Caki2 (cell line): ENCODE measurements at places on chromosomes 7 and 10. TPM values are rescaled to one million over a fixed set of nuclear protein-coding genes. Genes with fewer than 3 reads are reported as not detected.

GRCh38 chr10:97582169-97582568, 2.0 kb upstream of the HOGA1 start:
- DNase-seq: no peak

GRCh38 chr7:94529516-94529915, 19.9 kb downstream of the CASD1 start:
- no peak for DNase-seq

GRCh38 chr7:26648554-26648953, 215.8 kb downstream of the SKAP2 start:
- DNase-seq: peak; percentile 80

DNA sequence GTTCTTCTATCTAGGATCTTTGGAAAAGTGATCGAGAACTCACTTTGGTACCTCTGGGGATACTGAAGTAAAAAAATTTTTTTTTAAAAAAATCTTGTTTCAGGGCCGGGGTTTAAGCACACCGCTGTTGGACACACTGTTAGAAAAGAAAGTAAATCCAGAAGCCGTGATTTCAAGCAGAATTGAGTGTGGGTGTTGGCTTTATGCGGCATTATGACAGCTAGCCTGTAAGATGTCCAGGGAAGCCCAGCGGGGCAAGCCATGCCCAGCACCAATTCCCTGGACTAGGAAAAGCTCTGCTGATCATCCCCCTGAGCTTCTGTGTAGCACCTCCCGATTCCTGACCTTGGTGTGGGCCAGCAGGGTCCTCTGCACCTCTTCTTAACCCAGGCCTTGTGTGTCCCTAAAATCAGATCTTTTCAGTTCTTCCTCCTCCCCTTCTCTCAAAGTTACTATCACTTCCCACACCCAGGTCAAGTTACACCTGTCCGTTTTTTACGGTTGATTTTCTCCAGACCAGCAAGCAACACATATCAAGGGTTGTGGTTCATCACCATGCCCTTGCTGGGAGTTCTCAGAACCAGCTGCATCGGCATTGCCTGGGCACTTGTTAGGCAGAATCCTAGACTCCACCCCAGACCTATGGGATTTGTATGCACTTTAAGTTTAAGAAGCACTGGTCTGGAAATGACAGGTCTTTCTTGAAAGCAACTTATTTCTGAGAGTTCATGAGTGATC, 205.3 kb downstream of the TAX1BP1 start:
- DNase-seq: no peak

DNA sequence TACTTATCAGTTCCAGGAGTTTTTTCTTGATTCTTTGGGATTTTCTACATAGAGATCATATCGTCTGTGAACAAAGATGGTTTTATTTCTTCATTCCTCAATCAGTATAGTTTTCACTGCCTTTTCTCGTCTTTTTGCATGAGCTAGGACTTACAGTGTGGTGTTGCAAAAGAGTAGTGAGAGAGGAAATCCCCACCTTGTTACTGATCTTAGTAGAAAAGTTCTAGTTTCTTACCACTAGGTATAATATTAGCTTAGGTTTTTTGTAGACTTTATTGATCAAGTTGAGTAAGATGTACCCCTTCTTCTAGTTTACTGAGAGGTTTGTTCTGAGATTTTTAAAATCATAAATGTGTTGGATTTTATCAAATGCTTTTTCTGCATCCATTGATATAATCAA, 123.3 kb downstream of the TMEM26 start:
- DNase-seq: no peak

DNA sequence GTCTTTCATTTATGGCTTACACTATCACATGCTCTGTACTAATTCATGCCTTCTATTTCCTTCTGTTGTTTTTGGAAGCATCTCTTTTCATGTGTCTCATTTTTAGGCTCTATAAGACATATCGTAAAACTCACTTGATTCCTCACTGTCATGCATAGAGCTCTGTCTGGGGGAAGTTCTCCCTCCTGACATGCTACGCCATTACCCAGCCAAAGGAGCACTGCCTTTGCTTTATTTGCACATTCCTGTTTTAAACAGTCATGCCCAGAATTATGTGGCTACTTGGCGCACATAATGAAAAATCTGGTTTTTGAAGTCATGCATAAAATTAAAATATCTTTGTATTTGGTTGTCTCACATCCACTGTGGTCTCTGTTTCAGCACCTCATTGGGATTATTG, 17.6 kb upstream of the AKR1C3 start:
- no peak for DNase-seq

DNA sequence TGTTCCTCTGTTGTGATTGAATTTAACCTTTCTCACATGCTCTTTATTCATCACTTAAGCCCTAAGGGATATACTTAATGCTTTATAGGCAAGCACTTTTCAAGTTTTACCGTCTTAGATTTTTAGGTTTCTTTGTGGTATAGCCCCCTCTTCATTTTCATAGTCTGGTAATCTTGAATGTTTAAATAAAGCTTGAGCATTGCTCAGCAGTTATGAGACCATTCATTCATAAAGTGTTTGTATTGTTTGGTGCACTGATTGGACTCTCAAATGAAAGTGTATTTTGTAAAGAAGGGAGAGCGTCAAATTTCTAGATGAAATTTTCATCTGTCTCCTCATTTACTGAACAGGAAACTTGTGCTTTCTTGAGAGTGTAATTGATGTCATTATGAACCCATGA, 25.2 kb downstream of the TASOR2 start:
- DNase-seq: no peak

- no peak for DNase-seq
Observed at GRCh38 chr7:83159731-83160130, 3.0 kb downstream of the PCLO start.

DNA sequence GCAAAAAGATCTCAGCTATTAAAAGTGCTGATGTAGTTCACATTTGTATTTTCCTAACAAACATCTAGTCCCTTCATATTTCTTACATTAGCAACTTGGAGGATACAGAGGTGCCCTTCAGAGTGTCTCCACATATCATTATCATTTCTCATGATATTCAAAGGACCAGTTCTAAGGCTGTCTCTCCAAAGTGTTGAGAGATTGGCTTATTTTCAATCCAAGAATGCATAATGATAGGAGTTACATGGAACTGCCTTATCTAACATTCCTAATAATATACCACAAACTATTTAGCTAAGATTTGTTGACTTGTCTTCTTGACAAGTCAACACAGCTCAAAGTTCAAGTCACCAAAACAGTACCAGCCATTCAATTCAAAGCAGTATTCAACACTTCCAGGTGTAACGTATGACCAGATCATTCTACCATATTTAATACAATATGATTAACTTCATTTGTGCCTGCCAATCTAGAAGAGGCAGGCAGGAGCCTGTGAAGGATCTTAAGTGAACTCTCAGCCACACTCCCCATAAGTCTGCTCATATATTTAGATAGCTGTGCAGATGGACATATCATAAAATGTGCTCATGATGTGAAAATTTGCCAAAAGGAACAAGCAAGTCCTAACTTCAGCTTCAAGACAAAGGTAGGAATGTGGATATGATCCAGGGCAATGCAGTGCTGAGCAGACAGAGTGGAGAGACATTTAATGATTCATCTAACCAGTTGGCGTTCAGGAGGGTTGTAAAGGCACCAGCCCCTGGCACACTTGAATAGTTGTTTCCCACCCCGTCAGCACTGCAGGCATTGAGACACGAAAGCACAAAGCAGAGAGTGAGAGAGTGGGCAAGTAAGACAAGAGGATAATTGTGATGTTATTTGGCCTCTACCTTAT, 108.3 kb downstream of the MTERF1 start:
- no peak for DNase-seq

- DNase-seq: no peak
Observed at GRCh38 chr7:148753224-148753623, 54.5 kb downstream of the CUL1 start.

GRCh38 chr7:77766801-77767605, 31.2 kb downstream of the TMEM60 start:
- peak; percentile 49 for DNase-seq

DNA sequence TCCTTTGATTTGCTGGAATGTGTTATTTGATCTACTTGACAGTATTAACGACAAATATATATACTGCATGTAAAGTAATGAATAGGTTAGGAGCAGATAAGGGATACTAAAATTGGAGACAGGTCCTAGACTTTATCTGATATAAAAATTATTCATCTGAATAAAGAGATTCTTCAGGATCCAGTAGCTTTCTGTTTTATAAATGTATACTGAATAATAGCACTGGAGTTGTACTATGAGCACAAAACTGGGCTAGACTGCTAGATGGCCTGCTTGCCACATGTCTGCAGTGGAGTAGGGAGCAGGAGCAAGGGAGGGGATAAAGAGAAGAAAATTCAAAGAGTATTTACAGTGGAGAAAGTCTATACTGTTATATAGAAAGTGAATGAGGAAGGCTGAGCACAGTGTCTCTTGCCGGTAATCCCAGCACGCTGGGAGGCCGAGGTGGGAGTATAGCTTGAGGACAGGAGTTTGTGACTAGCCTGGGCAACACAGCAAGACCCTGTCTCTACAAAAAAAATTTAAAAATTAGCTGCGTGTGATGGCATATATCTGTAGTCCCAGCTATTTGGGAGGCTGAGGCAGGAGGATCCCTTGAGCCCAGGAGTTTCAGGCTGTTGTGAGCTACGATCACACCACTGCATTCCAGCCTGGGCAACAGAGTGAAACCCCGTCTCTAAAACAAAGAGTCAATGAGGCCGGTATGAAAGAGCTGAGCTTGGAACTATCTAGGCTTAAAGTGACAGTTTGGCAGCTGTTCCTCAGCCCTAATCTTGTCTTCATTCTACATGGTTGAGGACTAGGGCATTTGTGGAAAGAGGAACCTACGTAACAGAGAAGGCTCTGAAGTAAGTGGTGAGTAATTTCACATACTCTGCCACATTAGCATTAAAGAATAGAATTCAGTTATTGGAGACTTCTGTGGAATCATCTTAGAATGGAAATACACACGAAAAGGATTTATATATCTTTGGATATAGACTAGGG, 41.8 kb downstream of the CD36 start:
- no peak for DNase-seq

GRCh38 chr7:1160670-1161021, 650 bp upstream of the ZFAND2A start:
- no peak for DNase-seq

DNA sequence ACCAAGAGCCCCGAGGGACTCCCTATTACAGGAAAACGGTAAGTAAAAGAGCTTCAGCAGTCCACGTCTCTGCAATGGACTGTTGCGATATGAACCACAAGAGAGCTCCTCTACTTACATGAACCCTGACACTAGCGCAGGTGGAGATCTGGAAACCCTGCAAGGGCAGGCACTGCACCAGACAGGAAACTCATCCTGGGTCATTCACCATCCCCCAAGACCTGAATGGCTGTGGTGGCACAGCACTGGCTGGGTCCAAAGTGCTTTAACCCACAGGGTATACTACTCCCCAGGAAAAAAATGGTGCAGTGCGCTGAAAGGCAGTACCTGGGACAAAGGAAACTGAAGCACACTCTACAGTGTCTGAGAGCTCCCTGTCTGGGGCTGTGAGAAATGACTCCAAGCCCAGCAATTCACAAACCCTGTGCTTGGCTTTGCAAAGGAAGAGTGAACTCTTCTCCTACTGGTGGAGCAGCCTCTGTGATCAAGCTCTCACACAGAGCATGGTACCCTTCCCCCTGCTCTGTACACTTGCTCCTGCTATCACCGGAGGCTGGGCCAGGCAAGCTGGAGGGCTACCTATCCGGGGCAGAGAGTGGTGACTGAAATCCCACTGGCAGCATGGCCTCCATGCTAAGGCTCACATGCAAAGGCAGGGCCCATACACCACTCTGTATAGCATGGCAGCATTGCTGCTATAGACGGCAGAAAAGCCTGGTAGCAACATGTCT, 44.9 kb downstream of the HIBADH start:
- DNase-seq: no peak

DNA sequence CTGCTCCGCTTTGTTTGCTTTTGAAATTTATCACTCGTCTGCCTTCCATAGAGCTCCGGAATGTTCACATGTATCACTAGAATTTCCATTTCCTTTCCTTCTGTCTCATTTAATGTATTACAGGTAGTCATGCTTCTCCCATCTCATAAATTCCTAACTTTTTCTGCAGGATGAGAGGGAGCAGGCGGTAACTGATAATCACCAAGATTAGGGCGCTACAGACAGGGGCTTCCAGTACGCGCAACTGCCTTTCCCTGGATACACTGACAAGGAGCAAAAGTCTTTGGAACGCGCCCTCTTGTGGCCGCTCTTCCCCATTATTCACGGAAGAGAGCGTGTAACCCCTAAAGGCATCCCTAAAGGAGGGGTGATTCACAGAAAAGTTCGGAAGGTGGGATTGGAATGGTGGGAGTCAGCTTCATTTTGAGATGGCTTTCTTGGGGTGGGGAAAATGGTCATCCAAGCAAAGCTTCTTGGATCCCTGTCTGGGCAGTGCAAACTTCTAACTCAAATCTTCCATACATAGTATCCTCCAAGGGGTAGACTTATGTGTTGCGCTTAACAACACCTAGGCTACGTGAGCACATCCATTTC, 6.5 kb downstream of the INHBA start:
- DNase-seq: peak; percentile 92

DNA sequence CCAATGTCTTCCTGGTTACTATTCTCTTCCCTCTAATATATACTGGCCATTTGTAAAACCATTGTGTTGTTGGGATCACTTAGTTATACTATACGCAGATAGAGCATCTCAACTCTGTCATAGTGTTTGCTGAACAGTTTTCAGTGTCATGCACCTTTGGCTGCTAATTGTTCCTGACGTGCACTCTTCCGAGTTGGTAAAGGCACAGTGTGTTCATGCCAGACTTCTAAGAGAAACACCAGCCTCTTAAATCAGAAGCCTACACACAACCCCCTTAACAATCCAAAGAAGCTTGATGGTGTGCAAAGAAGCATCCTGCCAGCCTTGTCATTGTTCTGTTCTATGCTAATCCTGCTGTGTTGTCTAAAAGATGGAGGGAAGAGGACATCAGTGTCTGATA, 131.1 kb downstream of the MAPK8 start:
- DNase-seq: no peak

DNA sequence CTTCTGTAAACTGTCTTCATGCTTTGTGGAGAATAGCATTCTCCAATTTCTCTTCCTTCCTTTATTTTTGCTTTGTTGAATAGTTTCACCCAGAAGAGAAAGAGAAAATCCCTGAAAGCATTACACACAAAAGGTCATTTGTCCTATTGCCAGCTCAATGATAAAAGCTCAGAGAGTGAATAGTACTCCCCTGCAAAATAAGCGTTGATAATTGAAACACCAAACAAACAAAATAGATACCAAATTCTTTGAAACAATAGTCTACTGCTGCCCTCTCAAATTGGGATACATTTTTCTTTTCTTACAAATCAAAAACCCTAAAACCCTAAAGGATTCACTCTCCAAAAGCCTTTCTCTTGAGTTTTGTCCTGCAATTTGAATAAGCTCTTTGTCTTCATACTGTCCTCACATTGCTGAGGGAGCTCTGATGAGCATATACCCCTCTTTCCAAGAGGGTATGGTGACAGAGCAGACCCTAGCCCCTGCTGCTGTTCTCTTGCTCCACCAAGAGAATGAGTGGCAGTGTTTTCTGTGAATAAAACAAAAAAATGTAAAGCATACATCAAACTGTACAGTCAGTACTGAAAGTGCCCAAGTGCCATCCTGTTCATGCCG, 134.4 kb downstream of the CSTF2T start:
- DNase-seq: no peak

GRCh38 chr7:79453266-79453557, 255 bp downstream of the MAGI2 start:
- no peak for DNase-seq

CALHM3 gene
- total RNA-seq: 0.47 TPM in 1 of 2 replicates, not detected in the other

NPC1L1 gene
- not detected in 2 replicates for total RNA-seq

LIPN gene
- total RNA-seq: not detected in 2 replicates

CPA2 gene
- not detected in 2 replicates for total RNA-seq

DGKI gene
- total RNA-seq: 1.1 and 1.2 TPM in 2 replicates

DDX50 gene
- total RNA-seq: 17.2 and 29.2 TPM in 2 replicates

PDE6C gene
- not detected in 2 replicates for total RNA-seq

SLC35G1 gene
- total RNA-seq: 0.49 and 1.3 TPM in 2 replicates

GBX1 gene
- total RNA-seq: not detected in 2 replicates

CHN2 gene
- not detected in 2 replicates for total RNA-seq

COL17A1 gene
- 0.03 TPM in 1 of 2 replicates, not detected in the other for total RNA-seq

AGK gene
- total RNA-seq: 24.0 and 31.1 TPM in 2 replicates
